ENCODE measurements at places on chromosomes 7 and 10.

DNA sequence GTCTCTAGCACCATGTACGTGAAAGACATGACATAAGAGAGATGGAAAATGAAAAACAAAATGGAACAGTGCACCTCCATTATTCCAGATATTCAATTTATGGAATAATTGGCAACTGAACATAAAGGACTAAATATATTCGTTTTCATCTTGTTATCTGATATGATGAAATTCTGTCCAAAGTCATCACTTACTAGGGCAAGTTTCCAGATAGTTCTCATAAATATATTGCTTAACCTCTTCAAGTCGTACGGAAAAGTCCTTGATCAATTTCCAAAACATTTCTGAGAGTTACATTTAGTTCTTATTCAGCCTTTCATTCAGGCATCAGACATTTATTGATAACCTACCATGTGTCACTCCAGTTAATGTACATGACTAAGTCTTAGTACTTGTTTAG, 185.2 kb downstream of the HGF start:
- DNase-seq: no peak

- DNase-seq: no peak
Measured at GRCh38 chr10:35731828-35732227, 89.7 kb upstream of the FZD8 start.

GRCh38 chr10:5547931-5548660, 23.3 kb downstream of the CALML3 start:
- DNase-seq: no peak

DNA sequence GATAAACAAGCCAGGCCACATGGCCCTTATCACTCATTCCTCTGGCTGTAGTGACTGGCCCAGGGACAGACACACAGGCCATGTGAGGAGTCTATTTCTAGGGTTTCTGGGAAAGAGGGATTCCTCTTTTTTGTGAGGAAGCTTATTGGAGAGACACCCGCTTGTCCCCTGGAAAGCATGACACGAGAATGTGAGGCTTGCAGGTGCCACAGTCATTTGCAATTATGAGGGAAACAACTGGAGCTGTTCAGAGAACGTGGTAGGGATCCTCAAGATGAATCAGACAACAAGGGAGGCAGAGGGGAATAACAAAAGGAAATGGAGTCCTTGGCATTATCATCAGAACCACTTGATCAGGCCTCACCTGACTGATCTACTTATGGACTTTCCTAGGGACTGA, 64.5 kb downstream of the ADCYAP1R1 start:
- no peak for DNase-seq

- peak; percentile 89 for DNase-seq
Measured at GRCh38 chr7:149873074-149873969, at the start of gene ATP6V0E2. Gene ATP6V0E2 (plus strand): TSS chr7:149873969. CDS start chr7:149874066, 97 bp downstream.

- DNase-seq: peak; percentile 91
Measured at GRCh38 chr10:79196470-79197461, 128.0 kb downstream of the ZMIZ1 start.

DNA sequence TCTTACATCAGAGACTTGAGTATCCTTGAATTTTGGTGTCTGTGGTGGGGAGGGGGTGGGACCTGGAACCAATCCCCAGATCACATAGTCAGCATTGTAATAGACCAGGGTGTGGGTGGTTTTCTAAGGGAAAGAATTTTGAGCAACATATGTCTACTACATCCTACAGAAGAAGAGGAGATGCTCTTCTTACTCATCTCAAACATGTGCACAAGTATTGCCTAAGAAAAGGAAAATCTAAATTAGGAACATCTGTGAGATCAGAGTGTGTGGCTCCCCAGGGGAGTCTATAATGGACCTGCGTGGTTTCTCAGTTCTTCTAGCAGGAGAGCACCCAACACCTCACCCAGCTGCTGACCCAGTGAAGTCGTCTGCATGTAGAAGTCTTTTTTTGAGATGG, 148.8 kb downstream of the CCDC3 start:
- no peak for DNase-seq

DNA sequence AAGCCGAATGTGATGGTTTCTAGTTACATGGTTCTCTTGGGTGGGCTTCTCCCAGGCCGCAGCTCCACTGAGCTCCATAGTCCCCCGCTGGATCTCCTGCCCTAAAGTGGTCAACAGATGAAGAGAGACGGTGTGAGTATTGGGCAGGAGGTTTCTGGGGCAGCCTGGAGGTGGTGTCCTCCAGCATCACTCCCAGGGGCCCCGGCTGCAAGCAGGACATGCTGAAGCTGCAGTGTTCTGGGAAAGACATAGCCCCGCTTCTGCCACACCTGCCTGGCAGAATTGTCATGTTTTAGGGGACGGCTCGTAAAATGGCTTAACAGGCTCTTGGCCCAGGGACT, 40.4 kb downstream of the CALML3 start:
- DNase-seq: no peak

Measured in endothelial cell (in vitro differentiated cells).